NCI-H1105 treated with DMSO at 0.1 percent for 48 hours (cell line): ENCODE measurements at places on chromosomes 13 and 19.

DNA sequence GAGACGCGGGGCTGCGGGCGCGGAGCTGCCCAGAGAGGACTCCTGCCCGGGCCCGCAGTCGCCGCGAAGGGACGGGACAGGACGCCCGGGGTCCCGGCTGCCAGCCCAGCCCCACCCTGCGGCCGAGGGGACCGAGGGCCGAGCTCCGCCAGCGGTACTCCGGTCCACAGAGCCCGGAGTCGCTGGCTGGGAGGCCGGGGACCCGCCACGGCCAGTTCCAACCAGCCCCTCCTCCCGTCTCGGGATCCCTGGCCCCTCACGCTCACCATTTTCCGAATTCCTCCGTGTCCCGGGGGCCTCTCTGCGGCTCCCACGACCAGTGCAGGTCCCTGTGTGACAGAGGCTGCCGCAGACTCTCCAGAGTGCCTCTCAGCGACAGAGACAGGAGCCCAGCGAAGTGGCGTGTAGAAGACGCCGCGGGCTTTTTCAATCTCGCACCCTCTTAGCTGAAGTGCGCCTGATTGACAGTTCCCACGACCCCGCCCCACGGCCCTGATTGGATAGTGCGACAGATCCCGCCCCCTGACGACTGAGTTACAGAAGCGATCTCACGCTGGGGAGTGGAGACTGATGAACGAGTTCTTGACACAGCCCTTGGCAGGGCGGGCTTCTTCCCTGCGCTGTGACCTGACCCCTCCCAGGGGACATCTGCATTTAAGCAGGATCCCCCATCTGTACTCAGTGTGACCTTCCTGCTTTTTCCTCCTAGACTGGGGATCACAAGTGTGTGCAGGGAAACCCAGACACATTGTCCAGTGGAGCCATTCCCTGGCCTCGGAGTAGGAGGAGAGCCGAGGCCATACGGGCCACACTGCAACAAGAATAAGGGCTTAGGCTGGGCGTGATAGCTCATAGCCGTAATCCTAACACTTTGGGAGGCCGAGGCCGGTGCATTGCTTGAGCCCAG is 44.0 kb downstream of the ZNF823 start:
- DNase-seq = peak; percentile 94

GRCh38 chr13:81048026-81048461 is 707.1 kb upstream of the SPRY2 start:
- DNase-seq = no peak

- DNase-seq = no peak
Measured at GRCh38 chr13:80931766-80932165, 590.8 kb upstream of the SPRY2 start.

DNA sequence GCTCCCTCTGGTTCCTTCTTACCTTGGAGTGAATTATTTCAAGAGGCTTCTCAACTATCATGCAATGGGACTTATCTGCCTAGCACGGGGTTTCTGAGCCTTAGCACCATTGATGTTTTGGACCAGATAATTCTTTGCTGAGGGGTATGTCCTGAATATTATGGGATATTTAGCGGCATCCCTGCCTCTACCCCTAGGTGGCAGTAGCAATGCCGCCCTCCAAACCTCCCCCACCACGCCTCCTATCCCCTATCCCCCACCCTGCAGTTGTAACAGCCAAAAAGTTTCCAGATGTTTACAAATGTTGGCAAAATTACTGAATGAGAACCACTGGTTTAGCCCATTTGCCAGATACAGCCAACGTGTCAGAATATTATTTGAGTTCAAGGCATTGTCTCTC is 125.5 kb downstream of the POSTN start:
- DNase-seq = no peak

DNA sequence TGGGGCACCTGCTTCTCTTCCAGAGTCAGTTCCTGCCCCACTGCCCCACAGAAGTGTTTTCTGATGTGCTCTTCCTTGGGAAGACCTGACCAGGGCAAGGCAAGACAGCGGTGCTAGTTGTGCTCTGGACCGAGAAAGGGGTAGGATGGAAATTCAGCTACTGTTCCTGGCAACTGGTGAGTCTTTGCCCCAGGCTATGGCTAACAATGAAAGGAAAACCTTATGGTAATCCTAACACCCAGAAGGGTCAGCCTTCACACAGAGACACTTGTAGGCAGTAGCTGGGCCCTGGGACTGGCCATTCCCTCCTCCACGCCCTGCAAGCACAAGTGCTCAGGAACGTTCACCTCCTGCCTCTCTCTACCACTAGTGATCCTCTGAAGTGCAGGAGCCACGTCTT is 9.6 kb upstream of the CYSLTR2 start:
- DNase-seq = no peak

- DNase-seq = peak; percentile 37
Measured at GRCh38 chr13:38685974-38686576, 802 bp upstream of the FREM2 start.

DNA sequence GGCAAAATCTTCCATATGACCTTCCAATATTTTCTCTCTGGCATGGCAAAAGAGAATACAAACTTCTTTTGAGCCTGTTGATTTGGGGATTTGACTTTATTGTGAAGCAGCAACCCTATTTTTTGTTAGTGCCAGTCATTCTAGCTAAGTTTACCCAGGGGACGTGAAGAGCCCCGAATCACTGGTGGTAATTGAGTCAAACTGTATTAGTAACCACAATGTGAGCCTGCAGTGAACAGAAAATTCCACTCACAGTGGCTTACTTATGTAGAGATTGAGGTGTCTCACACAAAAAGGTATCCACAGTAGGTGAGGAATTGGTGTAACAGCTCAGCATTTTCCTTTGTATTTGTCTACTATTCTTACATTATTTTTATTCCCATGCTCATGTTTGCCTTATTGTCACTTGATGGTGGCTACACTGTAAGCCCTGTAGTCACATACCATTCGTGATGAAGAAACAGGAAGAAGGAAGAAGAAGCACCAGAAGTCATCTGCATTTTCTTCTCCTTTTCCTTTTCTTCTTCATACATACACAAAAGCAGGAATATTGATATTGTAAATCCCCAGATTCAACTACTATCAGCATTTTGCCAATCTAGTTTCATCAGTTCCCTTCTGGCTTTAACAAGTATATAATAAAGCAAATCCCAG is 33.3 kb upstream of the MYCBP2 start:
- no peak for DNase-seq

GRCh38 chr13:26910754-26911465 is 150.3 kb upstream of the GPR12 start:
- DNase-seq = no peak

DNA sequence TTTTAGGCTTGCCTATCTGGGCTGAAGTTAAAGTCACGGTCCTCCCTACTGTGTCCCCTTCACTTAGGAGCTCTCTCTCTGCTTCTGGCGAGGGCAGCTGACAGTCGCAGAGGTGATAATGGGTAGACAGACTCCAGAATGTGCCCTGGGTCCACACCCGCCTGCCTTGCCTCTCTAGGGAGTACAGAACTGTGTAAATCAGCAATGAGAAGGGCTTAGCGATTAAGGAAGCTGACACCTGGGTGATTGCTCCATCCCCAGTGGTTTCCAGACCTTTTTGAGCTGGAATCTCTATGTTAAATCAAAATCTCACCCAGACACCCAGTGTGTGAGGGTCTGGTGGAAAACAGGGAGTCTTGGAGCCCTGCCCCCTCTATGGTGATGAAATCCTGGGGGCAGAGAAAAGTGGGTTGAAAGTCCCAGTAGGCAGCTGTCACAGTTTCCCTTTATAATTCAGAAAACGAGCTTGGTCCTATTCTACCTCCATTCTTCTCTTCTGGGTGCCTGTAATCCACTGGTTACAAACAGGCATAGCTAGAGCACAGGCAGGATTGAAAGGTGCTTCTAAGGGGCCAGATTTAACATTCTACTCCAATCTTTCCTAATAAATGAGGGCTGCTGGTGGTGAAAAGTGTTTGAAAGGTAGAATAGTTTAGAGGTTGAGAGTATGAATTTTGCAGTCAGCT is 46.9 kb downstream of the OLFM4 start:
- DNase-seq = no peak

DNA sequence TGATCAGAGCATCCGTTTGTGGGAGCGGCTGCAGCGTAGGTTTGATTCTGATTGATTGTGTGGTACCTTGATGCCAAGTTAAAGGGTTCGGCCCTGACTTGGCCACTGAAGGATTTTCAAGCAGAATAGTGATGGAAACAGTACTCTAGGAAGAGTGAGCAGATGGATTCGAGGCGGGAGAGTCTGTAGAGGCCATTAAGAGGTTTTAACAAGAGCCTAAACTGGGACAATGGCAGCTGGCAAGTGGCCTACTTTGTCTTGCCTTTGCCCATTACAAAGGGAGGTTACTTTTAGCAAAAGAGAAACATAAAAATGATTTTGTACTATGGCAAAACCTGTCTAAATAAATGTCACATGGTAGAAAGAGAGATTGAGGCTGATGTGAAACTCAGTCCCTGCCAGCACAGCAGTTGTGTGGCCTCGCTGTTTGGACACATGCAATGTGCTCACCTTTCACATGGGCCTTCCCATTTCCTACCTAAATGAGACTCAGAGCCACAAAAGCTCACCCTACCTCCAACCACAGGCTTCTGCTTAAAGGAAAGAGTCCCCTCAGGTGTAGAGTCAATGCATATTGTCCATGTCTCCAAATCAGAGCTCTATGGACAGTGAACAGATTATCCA is 62.4 kb upstream of the RAP2A start:
- DNase-seq = no peak

DNA sequence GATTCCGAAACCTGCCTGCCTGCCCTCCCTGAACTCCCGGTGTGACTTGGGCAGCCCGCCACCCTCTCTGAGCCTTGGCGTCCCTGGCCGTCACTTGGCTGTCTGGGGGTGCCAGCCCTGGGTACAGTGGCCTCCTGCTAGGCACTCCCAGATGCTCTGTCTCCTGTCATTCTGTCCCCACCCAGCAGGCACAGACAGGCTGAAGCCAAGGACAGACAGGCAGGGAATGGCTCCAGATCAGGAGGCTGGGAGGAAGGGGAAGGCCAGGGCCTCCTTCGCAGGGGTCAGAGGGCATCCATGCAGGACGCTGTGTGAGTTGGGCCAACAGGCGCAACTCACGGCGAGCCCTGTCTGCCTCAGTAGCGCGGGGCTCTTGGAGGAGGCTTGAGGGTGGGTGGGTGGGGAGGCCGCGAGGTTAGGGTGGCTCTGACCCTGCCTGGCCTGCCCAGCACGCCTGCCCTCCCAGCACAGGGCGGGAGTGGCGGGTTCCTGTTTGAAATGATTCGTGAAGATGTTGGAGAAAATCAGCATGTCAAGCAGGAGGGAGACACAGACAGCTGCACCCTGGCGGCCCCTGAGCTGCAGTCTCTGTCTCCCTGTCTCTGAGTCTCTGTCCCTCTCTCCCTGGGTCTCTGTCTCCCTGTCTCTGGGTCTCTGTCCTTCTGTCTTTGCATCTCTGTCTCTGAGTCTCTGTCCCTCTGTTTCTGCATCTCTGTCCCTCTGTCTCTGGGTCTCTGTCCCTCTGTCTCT is 19.7 kb downstream of the KLHL26 start:
- no peak for DNase-seq

DNA sequence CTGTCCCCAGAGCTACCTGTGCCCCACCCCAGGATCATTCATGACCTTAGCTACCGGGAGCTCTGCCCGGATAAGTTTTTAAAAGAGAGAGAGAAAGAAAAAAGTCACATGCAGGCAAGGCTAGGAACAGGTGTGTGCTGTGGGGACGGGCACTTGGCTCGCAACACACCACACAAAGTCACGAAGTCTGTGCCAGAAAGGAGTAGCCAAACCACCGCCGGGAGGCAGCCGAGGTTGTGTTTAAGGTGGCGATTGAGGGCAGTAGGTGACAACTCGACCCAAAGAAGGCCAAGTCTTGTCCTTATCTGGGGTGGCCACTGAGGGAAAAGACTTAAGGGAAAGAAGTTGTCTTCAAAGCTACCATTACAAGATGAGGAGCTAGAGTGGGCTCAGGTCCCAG is 4.6 kb upstream of the TSHZ3 start:
- DNase-seq = no peak

DNA sequence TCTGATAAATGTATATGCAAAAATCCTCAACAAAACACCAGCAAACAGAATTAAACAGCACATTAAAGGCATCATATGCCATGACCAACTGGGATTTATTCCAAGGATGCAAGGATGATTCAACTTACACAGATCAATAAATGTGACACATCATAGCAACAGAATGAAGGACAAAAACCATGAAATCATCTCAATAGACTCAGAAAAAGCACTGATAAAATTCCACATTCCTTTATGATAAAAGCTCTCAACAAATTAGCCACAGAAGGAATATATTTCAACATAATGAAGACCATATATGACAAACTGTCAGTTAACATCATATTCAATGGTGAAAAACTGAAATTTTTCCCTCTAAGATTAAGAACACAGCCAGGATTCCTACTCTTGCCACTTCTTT is 691.6 kb downstream of the DIAPH3 start:
- no peak for DNase-seq

- no peak for DNase-seq
Measured at GRCh38 chr19:36128392-36128736, 11.5 kb upstream of the CAPNS1 start.

GRCh38 chr13:71591374-71591773 is 275.6 kb downstream of the DACH1 start:
- no peak for DNase-seq

GRCh38 chr19:47228937-47229675 is 1.9 kb downstream of the BBC3 start:
- no peak for DNase-seq

GRCh38 chr13:77555246-77555645 is 19.7 kb downstream of the SCEL start:
- DNase-seq = peak; percentile 13

DNA sequence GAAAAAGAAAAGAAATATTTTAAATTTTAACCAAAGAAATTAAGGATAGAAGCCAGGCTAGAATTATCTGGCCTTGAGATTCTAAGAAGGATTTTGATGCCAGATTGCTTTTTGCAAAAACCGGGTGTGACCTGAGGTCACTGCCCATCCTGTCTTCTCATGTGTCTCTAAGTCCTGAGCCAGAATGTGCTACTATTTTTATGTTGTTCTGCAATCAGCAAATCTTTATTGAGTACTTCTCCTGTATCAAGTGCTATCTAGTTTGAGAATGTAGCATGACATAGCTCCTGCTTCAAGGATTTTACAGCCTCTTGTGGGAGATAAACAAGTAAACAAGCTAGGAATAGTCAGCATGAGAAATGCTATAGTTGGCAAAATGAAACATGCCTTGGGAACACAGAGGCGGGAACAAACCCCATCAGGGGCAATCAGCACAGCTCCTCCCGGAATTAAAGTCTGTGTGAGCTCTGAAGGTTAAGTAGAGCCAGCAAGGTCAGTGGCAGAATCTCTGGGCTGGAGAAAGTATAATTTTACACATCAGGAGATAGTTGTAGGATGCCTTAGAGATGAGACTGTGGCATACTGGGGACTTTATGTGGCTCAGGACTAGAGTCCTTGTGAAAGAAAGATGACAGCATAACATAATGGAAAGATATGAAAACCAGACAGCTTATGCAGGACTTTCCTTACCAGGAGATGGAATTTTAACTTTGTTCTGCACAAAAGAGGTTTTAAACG is 899.5 kb upstream of the SLC10A2 start:
- DNase-seq = no peak

GRCh38 chr13:33015791-33016323 is 366 bp upstream of the KL start:
- no peak for DNase-seq

DNA sequence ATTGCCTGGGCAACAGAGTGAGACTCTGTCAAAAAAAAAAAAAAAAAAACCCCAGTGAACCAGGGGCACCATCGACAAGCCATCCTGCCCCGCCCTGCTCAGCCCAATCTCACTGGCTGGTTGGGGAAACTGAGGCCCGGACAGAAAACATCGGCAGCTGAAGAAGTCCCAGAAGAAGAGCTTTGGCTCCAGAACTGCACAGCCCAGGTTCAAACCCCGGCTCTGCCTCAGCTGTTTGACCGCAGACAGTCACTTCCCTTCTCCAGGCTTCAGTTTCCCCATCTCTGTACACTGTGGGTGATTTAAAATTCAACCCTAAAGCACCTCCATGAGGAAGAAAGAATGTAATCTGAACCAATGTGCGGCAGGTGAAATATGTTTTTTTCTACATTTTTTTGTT is 9.4 kb upstream of the SEMA6B start:
- DNase-seq = no peak
